LoVo (cell line): ENCODE measurements at places on chromosomes 5 and 9.

- no peak for DNase-seq
These were observed 46.9 kb downstream of the AHRR start for GRCh38 chr5:368183-369084.

GRCh38 chr9:81858657-81859430 is 69.4 kb upstream of the SPATA31D4 start:
- no peak for DNase-seq

GRCh38 chr5:76528547-76529331 is 94.5 kb downstream of the F2RL2 start:
- DNase-seq = no peak

GRCh38 chr9:13665418-13666066 is 386.1 kb upstream of the MPDZ start:
- peak; percentile 6 for DNase-seq

DNA sequence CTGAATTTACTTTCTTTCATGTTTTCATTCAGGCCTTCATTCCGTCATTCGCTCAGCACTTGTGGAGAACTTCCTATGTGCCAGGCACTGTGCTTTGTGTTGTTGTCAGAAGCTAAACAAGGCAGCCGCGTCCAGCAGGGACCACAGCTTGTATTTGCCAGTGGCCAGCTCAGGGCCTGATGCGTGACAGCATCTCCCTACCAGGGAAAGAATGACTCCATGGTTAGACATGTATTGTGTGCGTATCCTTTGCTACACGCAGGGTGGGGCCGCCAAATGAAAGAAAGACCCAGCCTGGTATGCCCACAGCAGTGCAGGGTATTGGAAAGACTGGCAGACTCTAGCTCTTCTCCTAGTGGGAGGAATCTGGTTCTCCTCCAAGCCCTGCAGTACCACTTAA is 4.7 kb upstream of the COL27A1 start:
- no peak for DNase-seq

GRCh38 chr9:23683611-23684061 is 142.4 kb downstream of the ELAVL2 start:
- DNase-seq = no peak

- DNase-seq = no peak
These were observed 14.3 kb upstream of the GABRP start for GRCh38 chr5:170769246-170769645.

DNA sequence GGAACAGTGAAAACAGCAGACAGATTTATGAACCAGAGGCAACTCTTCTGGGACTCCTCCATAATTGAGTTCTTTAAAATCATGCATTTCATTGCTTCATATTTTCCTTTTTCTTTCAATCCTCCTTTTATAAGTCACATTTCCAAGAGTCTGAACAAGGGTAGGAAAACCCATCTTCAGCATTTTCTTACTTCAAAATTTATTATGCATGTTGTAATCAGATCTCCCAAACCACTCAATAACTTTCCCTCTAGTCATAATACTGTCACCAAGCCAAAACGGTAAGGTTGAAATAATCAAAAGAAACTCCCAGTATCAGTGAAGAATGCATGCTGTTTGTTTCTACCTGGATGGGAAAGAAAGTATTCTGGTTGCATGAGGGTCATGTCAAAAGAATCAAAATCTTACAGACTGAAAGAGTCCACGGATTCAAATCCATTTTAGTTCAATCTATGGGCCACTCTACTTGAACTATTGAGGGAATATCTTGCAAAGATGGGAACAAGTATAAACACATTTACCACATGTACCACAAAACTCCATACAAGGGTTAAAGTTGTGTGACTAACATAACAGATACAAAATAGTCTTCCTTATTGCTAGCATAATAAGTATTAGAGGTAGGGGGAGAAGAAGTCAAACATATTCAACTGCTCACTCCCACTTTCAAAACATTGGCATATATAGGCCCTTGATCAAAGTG is 797.3 kb downstream of the MAT2B start:
- DNase-seq = no peak

- peak; percentile 46 for DNase-seq
These were observed 83.0 kb downstream of the SMC2 start for GRCh38 chr9:104177003-104177611.

GRCh38 chr5:169142264-169142970 is 158.5 kb downstream of the SLIT3 start:
- DNase-seq = no peak

DNA sequence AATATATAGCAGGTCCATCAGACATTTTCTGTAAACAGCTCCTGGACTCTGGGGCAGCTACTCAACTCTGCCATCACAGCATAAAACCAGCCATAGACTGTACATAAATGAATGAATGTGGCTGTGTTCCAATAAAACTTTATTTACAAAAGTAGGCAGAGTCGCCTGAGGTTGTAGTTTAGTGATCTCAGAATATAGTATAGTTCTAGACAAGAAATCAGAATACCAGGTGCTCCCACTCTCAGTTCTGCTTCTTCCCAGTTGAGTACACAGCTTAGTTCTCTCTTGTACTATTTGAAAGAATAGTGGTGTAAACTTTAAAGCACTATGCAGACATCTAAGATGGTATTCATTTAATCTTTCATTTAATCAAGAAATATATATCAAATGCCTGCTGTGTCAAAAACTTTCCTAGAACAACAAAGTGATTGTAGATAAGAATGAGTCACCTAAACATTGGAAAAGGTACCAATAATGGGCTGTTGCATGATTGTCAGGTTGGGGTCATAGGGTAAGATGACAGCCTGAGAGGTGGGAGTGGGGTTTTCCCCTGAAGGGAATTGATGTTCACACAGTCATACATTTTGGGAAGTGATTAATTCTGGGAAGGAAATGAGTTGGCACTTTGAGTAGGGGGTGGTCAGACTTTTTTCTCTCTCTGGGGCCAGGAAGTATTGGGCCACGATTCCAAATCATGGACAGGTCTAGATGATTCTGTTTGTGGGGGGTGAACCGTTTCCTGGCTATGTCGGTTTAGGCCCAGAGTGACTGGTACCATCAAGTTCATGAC is 37.0 kb downstream of the TNFSF8 start:
- no peak for DNase-seq
